ENCODE measurements at places on chromosomes 2 and 18. TPM values are rescaled to one million over a fixed set of nuclear protein-coding genes. Genes with fewer than 3 reads are reported as not detected.

Gene FN1
- 0.15 TPM for total RNA-seq

- peaks cover 21% of the 10 kb centered on the region for H3K36me3 ChIP-seq
- no peak for DNase-seq
- peak overlapping the region; percentile 9 for H3K27ac ChIP-seq
- H3K4me3 ChIP-seq, result no peak overlapping the region
Measured at GRCh38 chr2:134167015-134167414, 86.9 kb upstream of the MGAT5 start.

GRCh38 chr18:9631814-9632496 lies 17.6 kb upstream of the PPP4R1 start:
- no peaks in the 10 kb centered on the region for H3K4me1 ChIP-seq
- H3K27me3 ChIP-seq, result peaks cover 9% of the 10 kb centered on the region
- no peak overlapping the region for H3K4me3 ChIP-seq
- no peak for DNase-seq
- H3K27ac ChIP-seq, result no peak overlapping the region

Gene SPC25
- 0.18 TPM for total RNA-seq

Gene LANCL1
- 30.8 TPM for total RNA-seq

DNA sequence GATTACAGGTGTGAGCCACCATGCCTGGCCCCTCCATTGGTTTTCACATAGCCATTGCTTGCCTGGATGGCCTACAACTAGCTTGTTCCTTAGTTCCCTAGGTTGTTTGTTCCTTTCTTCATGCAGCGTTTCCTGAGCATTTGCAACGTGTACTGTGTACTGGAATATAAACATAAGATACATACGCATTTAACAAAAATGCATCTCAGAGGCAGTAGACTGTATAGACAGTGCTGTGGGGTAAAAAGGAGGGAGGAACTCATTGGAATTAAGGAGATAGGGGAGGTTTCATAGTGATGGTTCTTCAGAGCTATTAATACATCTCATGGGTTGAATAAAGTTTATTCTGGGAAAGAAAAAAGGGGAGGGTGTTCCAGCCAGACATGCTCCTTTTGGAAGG lies 260.5 kb upstream of the RASGRP3 start:
- peaks cover 6% of the 10 kb centered on the region for H3K4me1 ChIP-seq
- peaks cover 12% of the 10 kb centered on the region for H3K27me3 ChIP-seq
- DNase-seq, result no peak

Gene COPS8
- 31.8 TPM for total RNA-seq

- no peaks in the 10 kb centered on the region for H3K27me3 ChIP-seq
- no peak overlapping the region for H3K27ac ChIP-seq
- no peaks in the 10 kb centered on the region for H3K4me1 ChIP-seq
- H3K4me3 ChIP-seq, result no peak overlapping the region
- no peaks in the 10 kb centered on the region for H3K36me3 ChIP-seq
- no peak for DNase-seq
Measured at GRCh38 chr2:166239548-166239947, 111.7 kb upstream of the SCN1A start.

- H3K36me3 ChIP-seq, result no peaks in the 10 kb centered on the region
- no peak for DNase-seq
- no peak overlapping the region for H3K4me3 ChIP-seq
- H3K27ac ChIP-seq, result no peak overlapping the region
- peaks cover 4% of the 10 kb centered on the region for H3K27me3 ChIP-seq
Measured at GRCh38 chr2:237156031-237156856, 70.6 kb downstream of the COPS8 start.

GRCh38 chr2:74917702-74918619 lies 40.5 kb upstream of the POLE4 start:
- H3K4me1 ChIP-seq, result peaks cover 12% of the 10 kb centered on the region
- DNase-seq, result no peak
- H3K27ac ChIP-seq, result no peak overlapping the region
- no peak overlapping the region for H3K4me3 ChIP-seq
- peaks cover 22% of the 10 kb centered on the region for H3K27me3 ChIP-seq

Gene CNGA3
- total RNA-seq, result not detected

GRCh38 chr2:126655500-126656430 lies at the start of gene GYPC:
Gene GYPC (plus strand): TSS chr2:126656158. CDS start chr2:126656264, 106 bp downstream.
- peaks cover 50% of the 10 kb centered on the region for H3K4me1 ChIP-seq
- H3K36me3 ChIP-seq, result peaks cover 9% of the 10 kb centered on the region
- H3K27me3 ChIP-seq, result no peaks in the 10 kb centered on the region
- peak within 1 kb of the TSS; percentile 94 for H3K4me3 ChIP-seq
- peak; percentile 47 for DNase-seq

DNA sequence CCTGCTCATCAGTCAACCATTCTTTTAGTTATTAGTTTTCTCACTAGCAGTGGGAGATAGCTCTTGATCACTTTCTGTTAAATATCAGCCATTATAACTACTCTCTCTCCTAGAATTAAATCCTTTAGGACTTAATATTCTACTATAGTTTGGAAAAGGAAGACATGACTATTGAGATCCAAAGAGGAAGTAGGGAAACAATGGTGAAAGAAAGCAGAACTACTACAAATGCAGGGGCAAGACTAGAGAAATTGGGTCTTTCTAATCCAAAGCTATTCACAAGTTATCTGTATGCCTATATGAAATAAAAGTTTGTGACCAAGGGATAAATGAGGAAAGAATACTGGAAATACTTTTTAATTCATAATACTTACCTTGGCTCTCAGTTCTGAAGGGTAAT lies 65.1 kb downstream of the SRBD1 start:
- H3K4me3 ChIP-seq, result no peak overlapping the region
- no peaks in the 10 kb centered on the region for H3K27me3 ChIP-seq
- no peak for DNase-seq
- H3K36me3 ChIP-seq, result peaks cover 75% of the 10 kb centered on the region

- no peak for DNase-seq
- H3K27ac ChIP-seq, result no peak overlapping the region
- peaks cover 16% of the 10 kb centered on the region for H3K27me3 ChIP-seq
- H3K36me3 ChIP-seq, result no peaks in the 10 kb centered on the region
- H3K4me3 ChIP-seq, result no peak overlapping the region
Measured at GRCh38 chr2:149225446-149225845, 104.9 kb upstream of the LYPD6 start.

DNA sequence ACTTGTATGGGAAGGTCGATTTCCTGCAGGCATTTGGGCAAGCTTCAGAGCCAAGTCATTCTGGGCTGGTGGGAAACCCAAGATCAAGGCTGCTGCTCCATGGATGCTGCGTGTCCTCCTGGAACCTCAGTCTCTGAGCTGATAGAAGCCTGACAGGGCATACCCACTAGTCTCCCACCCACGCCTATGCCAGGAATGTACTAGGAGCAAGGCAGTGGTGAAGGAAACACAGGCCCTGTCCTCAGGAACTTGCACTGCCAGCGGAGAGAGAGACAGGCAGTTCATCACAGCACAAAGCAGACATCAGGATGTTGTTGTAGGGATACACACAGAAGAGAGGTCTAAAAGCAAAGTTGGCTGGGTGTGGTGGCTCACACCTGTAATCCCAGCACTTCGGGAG lies 84.2 kb downstream of the PLB1 start:
- no peak overlapping the region for H3K4me3 ChIP-seq
- no peaks in the 10 kb centered on the region for H3K4me1 ChIP-seq
- H3K27ac ChIP-seq, result no peak overlapping the region
- H3K27me3 ChIP-seq, result no peaks in the 10 kb centered on the region
- H3K36me3 ChIP-seq, result no peaks in the 10 kb centered on the region
- DNase-seq, result no peak

Gene KIAA2012
- total RNA-seq, result not detected

Gene VAMP8
- 145 TPM for total RNA-seq

DNA sequence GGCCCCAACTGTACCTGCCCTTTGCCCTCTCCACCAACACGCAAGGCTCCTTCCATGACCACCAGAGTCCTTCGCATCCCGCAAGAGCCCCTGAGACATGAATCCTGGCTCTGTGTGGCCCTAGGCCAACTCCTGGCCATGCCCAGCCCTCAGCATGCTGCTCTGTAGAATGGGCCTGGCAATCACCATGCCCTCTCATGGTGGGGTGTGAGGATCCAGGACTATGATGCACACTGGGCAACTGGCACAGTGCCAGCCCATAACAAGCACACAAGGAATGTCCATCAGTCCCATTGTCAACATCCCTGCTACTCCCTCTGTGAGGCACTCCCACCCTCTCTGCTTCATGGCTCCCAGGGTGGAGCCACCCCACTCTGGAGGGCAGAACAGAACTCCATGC lies 44.7 kb downstream of the FER1L5 start:
- no peaks in the 10 kb centered on the region for H3K36me3 ChIP-seq
- no peak for DNase-seq
- no peak overlapping the region for H3K4me3 ChIP-seq
- peaks cover 9% of the 10 kb centered on the region for H3K27me3 ChIP-seq
- H3K4me1 ChIP-seq, result no peaks in the 10 kb centered on the region

Gene PROKR1
- total RNA-seq, result 0.05 TPM

GRCh38 chr2:129069875-129070594 lies 751.4 kb upstream of the HS6ST1 start:
- H3K27ac ChIP-seq, result no peak overlapping the region
- H3K4me3 ChIP-seq, result no peak overlapping the region
- H3K27me3 ChIP-seq, result no peaks in the 10 kb centered on the region
- no peaks in the 10 kb centered on the region for H3K4me1 ChIP-seq
- H3K36me3 ChIP-seq, result no peaks in the 10 kb centered on the region

DNA sequence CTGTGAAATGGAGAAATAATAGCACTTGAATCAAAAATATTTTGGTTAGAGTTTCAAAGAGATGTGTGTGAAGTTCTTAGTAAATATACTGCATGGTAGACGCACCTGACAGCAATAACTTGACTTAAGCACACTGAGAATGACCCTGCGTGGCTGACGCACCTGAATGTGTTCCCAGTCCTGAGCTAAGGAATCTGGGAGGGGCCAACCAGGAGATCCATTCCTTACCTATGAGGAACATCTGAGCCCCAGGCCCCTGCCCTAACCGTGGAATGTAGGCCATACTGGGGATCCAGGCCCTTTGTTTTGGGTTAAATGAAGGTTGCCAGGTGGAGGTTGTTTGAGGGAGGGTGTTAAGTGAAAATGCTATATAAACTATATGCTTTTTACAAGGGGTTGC lies 284.4 kb downstream of the RBM43 start:
- DNase-seq, result no peak
- no peaks in the 10 kb centered on the region for H3K36me3 ChIP-seq

Gene KCNJ3
- not detected for total RNA-seq

Gene RAX
- not detected for total RNA-seq

DNA sequence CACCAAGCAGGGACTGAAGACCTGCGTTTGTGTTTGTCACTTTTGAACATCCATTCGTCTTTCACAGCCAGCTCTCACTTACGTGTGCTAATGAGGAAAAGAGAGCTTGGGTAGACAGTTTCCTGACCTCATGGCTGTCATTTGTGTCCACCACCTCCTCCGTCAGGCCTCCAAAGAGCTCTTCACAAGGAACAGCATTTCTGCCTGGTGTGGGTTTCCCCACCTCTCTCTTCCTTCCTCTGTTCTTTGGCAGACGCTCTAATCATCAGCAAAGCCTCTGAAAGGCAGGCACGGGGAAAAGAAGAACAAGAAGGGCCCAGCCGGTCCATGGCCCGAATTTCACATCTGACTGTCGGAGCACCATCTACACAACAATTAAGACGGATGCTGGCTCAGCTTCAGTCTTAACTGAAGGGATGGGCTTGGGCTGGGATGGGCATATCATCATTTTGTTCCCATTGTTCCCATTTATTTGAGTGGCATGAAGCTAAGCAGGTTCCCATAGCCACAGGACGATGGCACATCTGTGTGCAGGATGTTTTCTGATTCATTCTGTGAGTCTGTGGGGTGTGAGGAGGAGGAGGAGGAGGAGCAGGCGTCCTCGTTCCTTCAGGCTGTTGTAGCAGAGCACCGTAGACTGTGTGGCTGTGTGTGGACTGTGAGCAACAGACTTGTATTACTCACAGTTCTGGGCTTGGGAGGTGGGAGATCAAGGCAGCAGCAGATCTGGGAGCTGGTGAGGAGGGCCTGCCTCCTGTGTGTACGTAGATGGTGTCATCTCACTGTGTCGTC lies 66.4 kb downstream of the TSHZ1 start:
- H3K4me3 ChIP-seq, result no peak overlapping the region
- no peaks in the 10 kb centered on the region for H3K4me1 ChIP-seq
- no peak overlapping the region for H3K27ac ChIP-seq
- no peak for DNase-seq
- no peaks in the 10 kb centered on the region for H3K27me3 ChIP-seq

DNA sequence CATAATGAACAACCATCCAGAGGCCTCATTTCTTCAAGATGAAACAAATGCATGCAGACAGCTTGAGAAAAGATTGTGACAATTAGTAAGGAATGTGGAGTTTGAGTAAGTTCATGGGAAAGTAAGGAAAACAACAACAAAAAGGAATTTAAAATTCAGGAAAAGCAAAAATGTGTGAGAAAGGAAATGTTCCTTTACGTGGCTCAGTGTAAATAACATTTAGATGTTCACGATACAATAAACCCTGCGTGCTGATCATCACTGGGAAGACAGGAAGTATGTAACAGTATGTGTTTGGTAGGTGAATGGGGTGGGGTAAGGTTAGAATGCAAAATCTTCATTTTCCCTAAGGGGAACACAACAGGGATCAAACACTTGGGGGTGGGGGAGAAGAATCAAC lies 72.7 kb downstream of the TRIP12 start:
- H3K36me3 ChIP-seq, result peaks cover 48% of the 10 kb centered on the region
- H3K27me3 ChIP-seq, result no peaks in the 10 kb centered on the region
- H3K27ac ChIP-seq, result no peak overlapping the region
- no peak overlapping the region for H3K4me3 ChIP-seq
- no peak for DNase-seq

GRCh38 chr2:2866459-2866858 lies 511.2 kb downstream of the EIPR1 start:
- no peak overlapping the region for H3K4me3 ChIP-seq
- no peak overlapping the region for H3K27ac ChIP-seq
- no peaks in the 10 kb centered on the region for H3K27me3 ChIP-seq
- no peaks in the 10 kb centered on the region for H3K36me3 ChIP-seq
- no peak for DNase-seq

GRCh38 chr18:25814841-25815458 lies 275.5 kb downstream of the SS18 start:
- no peaks in the 10 kb centered on the region for H3K4me1 ChIP-seq
- no peak overlapping the region for H3K4me3 ChIP-seq
- no peak overlapping the region for H3K27ac ChIP-seq
- no peak for DNase-seq
- H3K27me3 ChIP-seq, result peaks cover 5% of the 10 kb centered on the region
- H3K36me3 ChIP-seq, result no peaks in the 10 kb centered on the region

- DNase-seq, result no peak
- no peak overlapping the region for H3K4me3 ChIP-seq
Measured at GRCh38 chr18:1806884-1807615, 764.3 kb downstream of the METTL4 start.

GRCh38 chr18:62514570-62514969 lies 8.3 kb upstream of the ZCCHC2 start:
- H3K27me3 ChIP-seq, result no peaks in the 10 kb centered on the region
- no peak overlapping the region for H3K4me3 ChIP-seq
- H3K4me1 ChIP-seq, result no peaks in the 10 kb centered on the region
- peaks cover 3% of the 10 kb centered on the region for H3K36me3 ChIP-seq
- no peak overlapping the region for H3K27ac ChIP-seq
- DNase-seq, result no peak
